ENCODE measurements at places on chromosomes 5 and 9. TPM values are rescaled to one million over a fixed set of nuclear protein-coding genes. Genes with fewer than 3 reads are reported as not detected.

DNA sequence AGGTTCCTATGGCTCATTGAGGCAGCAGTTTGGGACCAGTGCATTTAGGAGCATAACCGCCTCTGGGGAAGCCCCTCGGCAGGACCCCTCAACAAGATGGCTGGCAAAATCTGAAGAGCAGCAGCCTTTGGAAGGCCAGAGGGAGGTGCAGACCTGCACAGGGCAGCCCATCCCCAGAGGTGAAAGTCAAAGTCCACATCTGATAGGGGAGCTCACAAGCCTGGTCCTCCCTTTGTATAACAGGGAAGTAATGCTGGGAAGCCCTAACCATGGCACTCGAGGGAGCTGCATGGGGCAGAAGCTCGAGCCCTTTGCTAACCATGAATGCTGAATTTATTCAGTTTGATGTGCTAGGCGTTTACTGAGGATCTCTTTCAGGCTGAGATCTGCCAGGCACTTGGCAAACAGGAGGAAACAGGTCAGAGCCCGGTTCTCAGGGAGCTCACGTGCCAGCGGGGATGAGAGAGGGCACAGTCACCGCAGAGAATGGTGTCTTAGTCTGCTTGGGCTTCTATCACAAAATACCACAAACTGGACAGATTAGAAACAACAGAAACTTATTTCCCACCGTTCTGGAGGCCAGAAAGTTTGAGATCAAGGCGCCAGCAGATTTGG is 114.1 kb downstream of the GABBR2 start:
- no peak for DNase-seq

DNA sequence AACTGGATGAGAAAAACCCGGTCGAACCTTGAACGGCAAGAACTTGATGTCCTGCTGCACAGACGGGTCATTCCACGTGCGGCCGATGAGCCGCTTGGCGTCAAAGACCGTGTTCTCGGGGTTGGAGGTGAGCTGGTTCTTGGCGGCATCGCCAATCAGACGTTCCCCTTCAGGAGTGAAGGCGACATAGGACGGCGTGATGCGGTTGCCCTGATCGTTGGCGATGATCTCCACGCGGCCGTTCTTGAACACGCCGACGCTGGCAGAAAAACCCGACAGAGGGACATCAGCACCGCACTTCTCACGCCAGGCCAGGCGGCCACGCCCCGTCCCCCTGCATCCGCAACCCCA is 519 bp downstream of the HSPA5 start:
- peak; percentile 49 for DNase-seq

GRCh38 chr9:94563548-94563947 is 8.7 kb downstream of the PCAT7 start:
- no peak for DNase-seq

- DNase-seq, result no peak
Measured at GRCh38 chr9:124654431-124654830, 116.7 kb downstream of the NR6A1 start.

GRCh38 chr5:20514145-20514544 is 526.1 kb upstream of the CDH18 start:
- no peak for DNase-seq

- DNase-seq, result no peak
Measured at GRCh38 chr9:108386859-108387384, 468.9 kb downstream of the ACTL7B start.

- DNase-seq, result no peak
Measured at GRCh38 chr5:38453506-38453905, 102.9 kb downstream of the LIFR start.

Gene P4HA2
- 79.6 TPM for total RNA-seq
